ENCODE measurements at places on chromosomes 1 and 21.

- DNase-seq: no peak
These were observed 2.3 kb downstream of the ANP32E start for GRCh38 chr1:150233359-150234308.

- no peak for DNase-seq
These were observed 104.4 kb downstream of the GLIS1 start for GRCh38 chr1:53634571-53634979.

- DNase-seq: no peak
These were observed 4.0 kb downstream of the FGR start for GRCh38 chr1:27630859-27631491.

GRCh38 chr1:217402301-217402700 is 228.6 kb downstream of the GPATCH2 start:
- DNase-seq: no peak

- DNase-seq: no peak
These were observed 24.8 kb downstream of the CNST start for GRCh38 chr1:246591047-246591446.

DNA sequence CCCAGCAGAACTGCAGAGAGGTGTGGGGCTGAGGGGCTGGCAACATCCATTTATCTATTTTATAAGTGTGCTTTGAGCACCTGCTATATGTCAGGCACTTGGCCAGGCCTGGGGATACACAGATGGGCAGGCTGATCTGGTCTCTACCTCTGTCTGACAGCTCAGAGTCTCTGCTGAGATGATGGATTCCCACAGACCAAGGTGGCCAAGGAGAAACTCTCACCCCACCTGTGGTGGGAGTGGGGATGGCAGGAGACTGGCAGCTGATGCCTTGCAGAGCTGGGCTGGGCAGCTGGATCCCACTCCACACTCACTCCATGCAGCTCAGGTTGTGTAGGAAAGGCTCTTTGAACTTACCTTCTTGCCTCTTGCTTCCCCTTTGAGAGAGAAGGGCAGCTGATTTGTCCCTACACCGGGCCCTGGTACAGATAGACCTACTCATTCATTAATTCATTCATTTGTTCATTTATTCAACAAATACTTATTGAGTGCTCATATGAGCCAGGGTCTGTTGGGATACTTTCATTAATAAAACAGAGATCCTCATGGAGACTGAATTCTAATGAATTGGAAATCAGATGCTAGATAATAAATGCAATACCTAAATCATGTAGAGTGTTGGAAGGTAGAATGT is 9.0 kb downstream of the ADORA1 start:
- DNase-seq: no peak

DNA sequence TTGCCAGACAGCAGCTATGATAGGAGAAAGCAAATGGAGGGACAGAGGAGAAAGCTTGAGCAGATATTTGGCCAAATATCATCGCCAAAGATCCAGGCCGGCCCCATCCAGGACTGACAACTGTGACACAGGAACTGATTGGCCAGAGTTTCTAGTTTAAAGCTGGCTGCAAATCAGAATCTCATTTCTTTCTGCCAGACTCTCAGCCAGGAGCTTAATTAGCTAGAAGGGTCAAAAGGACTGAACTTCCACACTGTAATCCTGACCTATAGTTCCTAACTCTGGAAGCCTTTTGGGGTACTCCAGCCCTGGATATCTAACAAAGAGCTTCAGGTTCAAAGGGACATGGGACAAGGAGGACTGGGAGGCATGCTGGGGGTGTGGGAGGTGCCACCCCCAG is 106.7 kb upstream of the GNG12 start:
- no peak for DNase-seq

GRCh38 chr1:68173283-68173935 is 58.9 kb downstream of the WLS start:
- DNase-seq: no peak

GRCh38 chr1:152034324-152034653 is 2.5 kb downstream of the S100A11 start:
- DNase-seq: no peak
